ENCODE measurements at places on chromosomes 12 and 14.

- DNase-seq = no peak
Measured at GRCh38 chr14:101032433-101032832, 128.9 kb upstream of the RTL1 start.

GRCh38 chr12:10067942-10068341 is 30.8 kb downstream of the CLEC1A start:
- DNase-seq = no peak

- no peak for DNase-seq
Measured at GRCh38 chr12:53286448-53286847, 8.9 kb upstream of the PFDN5 start.

GRCh38 chr14:68927956-68928675 is 51.0 kb downstream of the ACTN1 start:
- DNase-seq = peak; percentile 39

GRCh38 chr12:27055966-27056365 is 26.4 kb downstream of the C12orf71 start:
- DNase-seq = no peak

DNA sequence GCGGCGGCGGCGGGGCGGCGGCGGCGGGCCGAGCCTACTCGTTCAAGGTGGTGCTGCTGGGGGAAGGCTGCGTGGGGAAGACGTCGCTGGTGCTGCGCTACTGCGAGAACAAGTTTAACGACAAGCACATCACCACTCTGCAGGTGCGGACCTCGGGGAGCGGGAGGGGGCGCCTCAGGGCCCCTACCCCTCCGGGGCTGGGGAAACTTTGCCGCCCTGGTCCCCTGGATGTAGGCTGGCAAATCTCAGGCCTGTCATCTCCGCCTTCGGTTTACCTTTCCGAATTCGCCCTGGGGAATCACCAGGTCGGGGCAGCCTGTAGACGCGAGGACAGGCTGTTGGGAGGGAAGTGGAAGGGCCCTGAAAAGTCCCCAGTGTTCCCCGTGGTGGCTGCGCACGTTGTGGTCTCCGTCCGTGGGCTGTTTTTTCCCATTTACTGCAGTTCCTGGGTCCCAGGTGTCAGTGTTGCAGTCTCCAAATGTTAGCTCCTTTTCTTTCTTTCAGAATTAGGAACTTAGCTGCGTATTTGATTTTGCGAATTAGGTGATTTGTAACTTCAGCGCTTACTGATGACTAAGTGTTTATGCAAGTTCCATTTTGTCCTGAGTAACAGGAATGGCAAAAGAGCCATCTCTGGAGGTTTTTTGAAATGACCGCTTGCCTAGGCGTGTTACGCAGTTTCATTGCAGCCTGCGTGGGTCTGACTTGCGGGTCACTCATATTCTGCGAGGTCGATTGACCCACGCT is 656 bp downstream of the RAB21 start:
- peak; percentile 52 for DNase-seq

DNA sequence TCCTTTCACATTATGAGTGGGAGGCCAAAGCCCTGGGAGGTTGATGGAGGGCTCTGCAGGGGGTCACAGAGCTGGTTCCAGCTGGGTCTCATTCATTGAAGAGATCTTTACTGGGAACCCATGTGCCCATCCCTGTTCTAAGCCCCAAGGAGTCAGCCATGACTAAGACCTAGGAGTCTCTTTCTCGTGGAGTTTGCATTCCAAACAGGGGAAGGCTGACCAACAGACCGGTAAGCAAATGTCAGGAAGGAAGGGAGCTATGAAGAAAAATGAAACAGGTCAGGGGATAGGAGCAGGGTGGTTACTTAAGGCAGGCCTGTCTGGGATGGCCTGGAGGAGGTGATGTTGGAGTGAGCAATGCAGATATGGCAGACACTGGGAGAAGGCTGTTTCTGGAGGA is 31.5 kb downstream of the SYNDIG1L start:
- no peak for DNase-seq

- no peak for DNase-seq
Measured at GRCh38 chr14:81366214-81366613, 33.9 kb downstream of the STON2 start.

DNA sequence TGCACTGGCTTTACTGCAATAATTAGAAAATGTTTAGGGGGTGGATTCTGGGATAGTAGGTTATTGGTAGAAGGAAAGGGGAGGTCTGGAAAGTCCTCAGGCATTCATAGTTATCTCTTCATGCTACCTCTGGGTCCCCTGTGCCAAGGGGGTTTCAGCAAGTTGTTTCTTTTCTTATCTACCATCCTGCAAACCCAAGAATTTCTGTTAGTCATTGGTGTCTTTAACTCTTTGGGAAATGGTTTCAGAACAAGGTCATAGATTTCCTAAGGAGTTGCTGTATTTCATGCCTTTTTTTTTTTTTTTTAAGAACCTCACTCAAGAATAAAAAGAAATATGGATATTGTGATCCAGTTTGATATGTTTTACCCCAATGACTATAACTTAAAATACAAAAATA is 63.6 kb downstream of the SLC4A8 start:
- DNase-seq = no peak

- no peak for DNase-seq
Measured at GRCh38 chr12:119072440-119072839, 91.1 kb downstream of the SRRM4 start.

GRCh38 chr14:97137705-97138104 is 340.5 kb downstream of the VRK1 start:
- no peak for DNase-seq

- DNase-seq = no peak
Measured at GRCh38 chr12:87413784-87414183, 615.4 kb downstream of the C12orf50 start.

- DNase-seq = no peak
Measured at GRCh38 chr12:123902821-123903220, 69.8 kb downstream of the CCDC92 start.

DNA sequence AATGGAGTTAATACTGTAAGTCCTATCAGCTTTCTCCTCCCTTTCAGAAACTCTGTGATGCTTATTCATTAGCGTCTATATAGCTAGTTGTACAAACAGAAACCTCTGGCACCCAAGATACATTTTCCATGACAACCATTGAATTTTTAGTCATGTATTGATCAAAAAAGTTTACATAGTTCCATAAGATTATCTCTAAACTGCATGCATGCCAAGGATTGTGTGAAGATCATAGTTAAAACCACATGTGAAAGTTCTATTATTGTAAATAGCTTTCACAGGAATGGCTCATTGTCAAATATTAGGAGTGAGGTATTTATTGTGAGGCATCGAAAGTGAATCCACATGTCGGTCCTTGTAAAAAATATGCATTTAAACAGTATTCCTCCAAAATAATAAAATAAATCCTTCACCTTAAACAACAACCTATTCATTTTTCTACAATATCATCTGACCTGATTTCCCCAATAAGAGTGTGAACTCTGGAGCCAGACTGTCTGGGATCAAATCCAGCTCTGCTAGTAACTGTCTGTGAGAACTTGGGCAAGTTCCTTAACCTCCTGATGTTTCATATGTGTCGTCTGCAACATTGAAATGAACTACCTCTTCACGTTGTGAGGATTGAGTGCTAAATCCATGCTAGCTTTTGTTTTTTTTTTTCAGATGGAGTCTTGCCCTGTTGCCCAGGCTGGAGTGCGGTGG is 10.6 kb upstream of the CDKL1 start:
- no peak for DNase-seq

DNA sequence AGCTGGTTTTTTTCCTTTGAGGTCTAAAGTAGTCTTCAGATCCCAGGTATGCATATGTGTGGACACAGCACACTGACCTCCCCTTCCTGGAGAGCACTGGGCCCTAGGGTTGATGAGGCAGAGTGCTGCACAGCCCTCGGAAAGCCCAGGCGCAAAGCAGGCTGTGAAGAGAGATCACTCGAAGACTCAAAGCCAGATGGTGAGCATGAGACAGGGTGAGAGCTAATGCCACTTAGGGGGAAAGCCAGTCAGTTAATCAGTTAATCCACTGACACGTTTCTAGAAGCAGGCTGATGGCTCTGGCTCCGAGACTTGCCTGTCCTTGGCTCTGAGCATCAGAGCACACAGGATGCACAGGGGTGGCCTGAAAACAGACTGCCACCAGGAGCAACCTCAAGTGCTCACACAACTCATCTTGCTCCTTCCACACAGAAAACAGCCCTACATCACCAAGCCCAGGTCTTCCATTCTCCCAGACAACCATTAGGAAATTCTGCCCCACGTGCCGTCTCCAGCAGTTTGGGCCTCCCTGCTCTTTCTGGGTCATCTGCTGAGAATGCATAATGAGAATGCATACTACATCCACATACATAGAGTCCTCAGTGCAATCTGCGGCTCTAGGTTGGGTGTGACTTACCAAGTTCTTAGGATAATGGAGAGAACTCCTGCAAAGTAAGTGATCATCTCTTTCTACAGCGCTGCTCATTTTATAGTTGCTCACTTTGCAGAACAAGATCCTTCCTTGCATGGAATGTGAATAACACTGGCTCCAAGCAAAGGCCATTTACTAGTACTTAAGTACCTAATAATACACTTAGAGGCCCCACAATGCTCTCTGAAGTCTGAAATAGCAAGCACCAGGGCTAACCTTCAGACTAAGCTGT is 12.0 kb downstream of the AQP6 start:
- DNase-seq = no peak

GRCh38 chr12:109567296-109567695 is 6.0 kb downstream of the MMAB start:
- DNase-seq = no peak

DNA sequence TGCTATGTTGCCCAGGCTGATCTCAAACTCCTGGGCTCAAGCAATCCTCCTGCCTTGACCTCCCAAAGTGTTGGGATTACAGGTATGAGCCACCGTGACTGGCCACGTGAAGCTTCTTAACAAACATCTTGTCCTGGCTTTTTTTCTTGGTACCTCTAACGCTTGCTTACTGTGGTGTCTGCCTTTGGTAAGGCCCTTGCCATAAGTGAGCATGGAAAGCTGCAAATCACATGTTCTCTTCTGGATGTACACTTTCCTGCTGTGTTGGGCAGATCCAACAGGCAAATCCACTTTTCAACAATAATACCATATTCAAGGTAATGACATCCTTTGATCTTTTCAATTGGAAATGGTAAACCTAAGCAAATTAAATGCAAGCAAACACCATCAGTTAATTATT is 54.6 kb downstream of the ARF6 start:
- no peak for DNase-seq

DNA sequence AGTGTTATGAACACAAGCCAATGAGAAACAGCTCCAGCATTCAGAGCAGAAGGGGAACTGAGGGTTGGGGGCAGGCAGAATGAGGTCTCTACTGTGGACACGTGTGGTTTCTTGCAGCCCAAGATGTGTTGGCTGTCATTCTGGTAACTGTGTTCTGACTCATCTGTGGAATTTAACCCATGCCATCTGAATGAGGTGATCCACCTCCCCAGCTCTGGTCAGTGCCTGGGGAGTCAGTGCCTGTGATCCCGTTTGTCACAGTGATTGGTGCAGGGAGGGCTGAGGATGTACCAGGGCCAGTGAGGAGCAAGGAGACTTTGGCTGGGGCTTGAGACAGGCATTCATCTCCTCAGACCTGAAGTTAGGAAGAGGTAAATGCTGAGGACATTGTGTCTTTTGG is 216.8 kb downstream of the MSRB3 start:
- peak; percentile 47 for DNase-seq

DNA sequence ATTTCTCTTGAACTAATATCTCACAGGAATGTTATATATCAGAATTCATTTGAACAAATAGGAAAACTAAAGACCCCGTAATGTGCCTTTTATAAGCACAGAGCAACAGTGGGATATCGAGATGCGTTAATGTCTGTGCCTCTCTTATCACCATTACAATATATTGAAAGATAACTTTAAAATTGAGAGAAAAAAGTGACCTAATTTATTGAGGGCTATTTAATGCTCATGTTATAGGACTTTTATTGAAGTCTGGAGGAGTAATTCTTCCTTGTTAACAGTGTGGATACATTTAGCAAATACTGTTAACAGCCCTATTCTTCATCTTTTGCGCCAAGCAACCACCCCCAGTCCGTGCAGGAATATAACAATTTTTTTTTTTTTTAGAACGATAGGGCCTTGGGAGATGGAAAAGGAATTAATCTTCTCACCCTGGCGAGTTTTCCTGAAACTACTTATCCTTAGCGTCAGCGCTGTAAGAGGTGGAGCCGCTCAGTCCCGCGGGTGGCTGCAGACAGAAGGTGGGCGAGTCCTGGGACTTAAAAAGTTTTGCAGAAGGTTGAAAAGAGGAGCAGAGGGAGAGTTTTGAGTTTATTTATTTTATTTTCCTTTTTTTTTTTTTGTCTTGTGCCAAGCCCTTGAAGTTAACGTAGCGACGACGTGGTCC is 11.0 kb downstream of the FOXG1 start:
- no peak for DNase-seq

DNA sequence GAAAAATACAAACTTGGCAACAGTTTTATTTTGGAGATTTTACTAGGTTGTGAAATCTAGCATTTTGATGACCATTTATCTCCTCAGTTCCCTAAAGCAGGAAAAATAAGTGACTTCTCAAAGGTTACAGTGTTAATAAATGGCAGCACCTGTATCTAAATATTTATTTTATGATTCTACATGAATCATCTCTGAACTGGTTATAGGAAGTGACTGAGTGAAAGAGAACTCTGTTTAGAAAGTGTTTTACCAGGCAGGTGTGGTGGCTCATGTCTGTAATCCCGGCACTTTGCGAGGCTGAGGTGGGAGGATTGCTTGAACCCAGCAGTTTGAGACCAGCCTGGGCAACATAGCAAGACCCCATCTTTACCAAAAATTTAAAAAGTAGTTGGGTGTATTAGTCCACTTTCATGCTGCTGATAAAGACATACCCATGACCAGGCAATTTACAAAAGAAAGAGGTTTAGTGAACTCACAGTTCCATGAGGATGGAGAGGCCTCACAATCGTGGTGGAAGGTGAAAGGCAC is 26.3 kb downstream of the MIPOL1 start:
- DNase-seq = no peak

- no peak for DNase-seq
Measured at GRCh38 chr12:86122846-86123468, 133.2 kb downstream of the MGAT4C start.

DNA sequence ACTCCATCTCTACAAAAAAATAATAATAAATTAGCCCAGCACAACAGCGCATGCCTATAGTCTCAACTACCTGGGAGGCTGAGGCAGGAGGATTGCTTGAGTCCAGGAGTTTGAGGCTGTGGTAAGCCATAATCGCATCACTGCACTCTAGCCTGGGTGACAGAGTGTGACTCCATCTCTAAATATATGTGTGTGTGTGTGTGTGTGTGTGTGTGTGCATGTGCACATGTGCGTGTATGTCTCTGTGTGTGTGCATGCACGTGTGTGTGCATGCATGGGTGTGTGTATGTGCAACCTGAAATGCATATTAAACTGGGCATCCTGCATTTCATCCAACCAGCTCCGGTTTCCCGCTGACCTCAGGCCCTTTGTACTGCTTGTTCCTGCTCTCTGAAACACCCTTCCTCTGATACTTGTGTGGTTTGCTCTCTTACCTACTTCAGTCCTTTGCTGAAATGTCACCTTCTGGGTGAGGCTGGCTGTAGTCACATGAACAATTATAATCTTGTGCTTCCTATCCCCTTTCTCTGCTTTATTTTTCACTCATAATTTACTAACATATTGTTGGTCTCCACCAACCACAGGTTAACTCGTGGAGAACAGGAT is 46.9 kb downstream of the PHLDA1 start:
- DNase-seq = no peak

Data from small intestine (tissue), 16 donors.